ENCODE measurements at places on chromosomes 6 and 20. TPM values are rescaled to one million over a fixed set of nuclear protein-coding genes. Genes with fewer than 3 reads are reported as not detected.

The PARD6B gene
- total RNA-seq, result 32.9 TPM

The TDRD6 gene
- total RNA-seq, result 0.17 TPM

The BIRC7 gene
- not detected for total RNA-seq

DNA sequence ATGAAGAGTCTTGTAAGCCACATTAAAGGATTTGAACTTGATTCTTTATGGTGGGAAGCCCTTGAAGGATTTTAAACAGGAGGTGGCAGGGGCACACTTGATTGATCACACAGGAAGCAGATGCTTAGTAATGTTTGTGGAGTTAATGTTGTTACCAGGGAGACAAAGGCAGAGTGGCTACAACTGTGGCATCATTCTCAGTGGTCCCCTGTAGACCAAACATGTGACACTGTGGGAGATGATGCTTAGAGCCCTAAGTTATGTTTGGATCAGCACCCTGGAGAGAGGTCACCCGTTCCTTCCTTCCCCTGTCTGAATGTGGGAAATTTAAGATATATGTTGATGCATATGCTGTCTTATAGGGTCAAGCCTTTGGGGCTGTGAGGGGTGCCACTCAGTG lies 53.2 kb downstream of the EIF2S2 start:
- no peak for DNase-seq

DNA sequence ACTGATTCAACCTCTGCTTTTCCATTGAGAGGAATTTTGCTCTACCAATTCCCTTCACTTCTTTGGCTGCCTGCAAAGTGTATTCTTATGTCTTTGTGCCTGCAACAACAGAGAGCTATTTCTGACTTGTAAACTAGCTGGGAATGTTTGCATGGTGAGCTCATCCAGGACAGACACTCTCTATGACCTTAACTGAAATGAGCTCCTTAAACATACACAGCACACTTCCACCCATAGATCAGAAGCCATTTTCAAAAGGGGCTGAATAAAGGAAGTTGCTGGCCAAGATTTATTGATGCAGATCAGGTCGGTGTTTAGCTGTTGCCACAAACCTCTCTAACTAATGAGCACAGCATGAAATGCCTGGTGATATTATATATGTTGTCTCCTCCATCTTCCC lies 377.7 kb downstream of the BTBD9 start:
- DNase-seq, result no peak

- no peak for DNase-seq
Observed at GRCh38 chr6:156827382-156827781, 50.2 kb downstream of the ARID1B start.
